ENCODE measurements at places on chromosomes 12 and 14.
A peak's percentile ranks its signal among the peaks of the same experiment; 100 is the strongest.

DNA sequence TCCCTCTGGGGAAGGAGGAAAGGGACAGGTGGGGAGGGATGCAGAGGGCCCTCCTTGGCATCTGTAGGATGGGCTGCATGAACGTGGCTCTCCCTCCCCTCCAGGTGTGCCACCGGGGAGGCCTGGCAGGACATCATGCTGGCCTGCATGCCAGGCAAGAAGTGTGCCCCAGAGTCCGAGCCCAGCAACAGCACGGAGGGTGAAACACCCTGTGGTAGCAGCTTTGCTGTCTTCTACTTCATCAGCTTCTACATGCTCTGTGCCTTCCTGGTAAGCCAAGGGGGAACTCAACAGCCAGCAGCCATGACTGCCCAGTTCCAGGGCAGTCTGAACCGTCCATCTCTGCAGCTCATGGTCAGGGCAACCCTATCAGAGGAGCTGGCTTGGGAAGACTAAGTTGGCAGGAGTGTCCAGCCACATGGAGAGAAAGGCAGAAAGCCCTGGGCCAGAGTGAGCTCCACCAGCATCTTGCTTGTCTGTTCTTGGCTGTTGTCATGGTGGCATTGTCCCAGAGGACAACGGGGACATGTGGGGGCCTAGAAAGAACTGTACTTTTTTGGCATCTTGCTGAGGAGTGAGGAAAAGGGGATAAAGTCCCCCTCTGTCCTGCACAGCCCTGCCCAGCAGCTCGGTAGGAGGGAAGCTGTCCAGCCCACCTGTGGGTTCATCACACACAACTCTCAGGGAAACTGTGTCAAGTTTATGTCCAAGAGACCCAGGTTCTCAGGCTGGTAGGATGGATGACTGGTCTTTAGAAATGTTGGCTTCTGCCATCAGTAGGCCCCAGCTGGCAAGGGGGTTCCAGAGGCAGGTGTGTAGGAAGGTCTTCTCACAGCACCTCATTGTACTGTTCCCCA, 129.8 kb upstream of the FKBP4 start:
- DNase-seq: no peak

DNA sequence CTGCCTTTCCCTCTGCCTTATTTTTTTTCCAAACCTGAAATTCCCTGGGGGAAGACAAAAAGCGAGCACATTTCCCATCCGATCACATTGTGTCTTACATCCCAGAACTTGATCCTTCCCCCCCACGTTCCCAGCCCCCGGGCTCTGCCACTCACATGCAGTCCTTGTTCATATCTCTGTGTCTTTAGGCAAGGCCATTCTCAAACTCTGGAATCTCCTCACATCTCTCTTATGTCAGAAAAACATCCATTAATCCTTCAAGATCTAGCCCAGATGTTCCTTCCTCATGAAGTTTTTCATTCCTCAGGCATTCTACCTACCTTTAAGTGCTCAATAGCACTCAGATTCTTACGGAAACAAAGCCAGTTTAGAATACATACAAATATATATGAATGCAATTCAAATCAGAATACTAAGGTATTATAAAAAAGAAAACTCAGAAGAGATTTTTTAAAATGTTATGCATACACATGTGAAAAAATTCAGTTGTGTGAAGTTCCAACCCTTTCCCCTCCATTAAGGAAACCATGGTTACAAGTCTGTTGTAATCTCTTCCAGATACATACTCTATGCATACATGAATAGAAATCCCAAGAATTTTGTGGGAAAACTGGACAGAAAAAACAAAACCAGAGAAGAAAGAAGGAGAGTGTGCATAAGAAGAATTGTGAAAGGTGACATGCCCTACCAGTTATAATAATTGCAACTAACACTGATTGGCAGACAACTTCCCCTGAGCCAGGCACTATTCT, 120.3 kb downstream of the SLC38A1 start:
- peak; percentile 85 for DNase-seq

DNA sequence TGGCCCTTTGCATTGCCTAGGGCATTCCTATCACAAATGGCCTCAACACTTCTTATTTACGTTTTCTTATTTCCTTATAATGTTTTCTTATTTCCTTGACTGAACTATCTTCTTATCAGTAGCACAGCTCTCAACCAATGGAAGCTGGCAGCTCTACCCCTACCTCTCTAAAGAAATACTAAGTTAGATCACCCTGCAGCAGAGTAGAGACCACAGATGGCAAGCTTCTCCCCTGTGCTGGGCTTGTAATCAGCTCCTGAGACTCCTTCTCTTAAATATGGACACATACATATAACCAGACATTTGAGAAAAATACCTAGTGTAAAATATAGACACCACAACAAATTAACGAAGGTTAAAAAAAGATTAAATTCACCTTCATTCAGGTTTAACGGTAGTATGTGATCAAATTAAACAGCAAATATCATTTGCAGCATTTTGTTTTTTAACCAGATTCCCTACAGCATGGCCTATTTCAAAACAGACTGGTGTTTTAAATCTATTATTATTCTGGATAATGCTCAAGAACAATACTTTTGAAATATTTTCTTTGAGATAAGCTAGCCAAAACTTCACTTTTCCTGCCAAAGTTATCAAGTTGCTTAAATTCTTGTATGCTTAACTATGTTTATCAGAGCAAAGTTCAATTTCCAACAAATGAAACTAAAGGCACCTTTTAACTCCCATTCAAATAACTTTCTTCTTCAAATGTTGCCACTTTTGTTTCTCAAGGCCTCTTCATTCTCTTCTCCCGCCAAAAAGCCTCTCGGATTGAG, 54.3 kb downstream of the SLC41A2 start:
- DNase-seq: no peak

GRCh38 chr12:57869927-57870318, 23.4 kb upstream of the CTDSP2 start:
- no peak for DNase-seq

GRCh38 chr14:65224799-65225198, 122.5 kb upstream of the MAX start:
- no peak for DNase-seq

GRCh38 chr12:12614342-12614741, 2.7 kb downstream of the CREBL2 start:
- DNase-seq: no peak

DNA sequence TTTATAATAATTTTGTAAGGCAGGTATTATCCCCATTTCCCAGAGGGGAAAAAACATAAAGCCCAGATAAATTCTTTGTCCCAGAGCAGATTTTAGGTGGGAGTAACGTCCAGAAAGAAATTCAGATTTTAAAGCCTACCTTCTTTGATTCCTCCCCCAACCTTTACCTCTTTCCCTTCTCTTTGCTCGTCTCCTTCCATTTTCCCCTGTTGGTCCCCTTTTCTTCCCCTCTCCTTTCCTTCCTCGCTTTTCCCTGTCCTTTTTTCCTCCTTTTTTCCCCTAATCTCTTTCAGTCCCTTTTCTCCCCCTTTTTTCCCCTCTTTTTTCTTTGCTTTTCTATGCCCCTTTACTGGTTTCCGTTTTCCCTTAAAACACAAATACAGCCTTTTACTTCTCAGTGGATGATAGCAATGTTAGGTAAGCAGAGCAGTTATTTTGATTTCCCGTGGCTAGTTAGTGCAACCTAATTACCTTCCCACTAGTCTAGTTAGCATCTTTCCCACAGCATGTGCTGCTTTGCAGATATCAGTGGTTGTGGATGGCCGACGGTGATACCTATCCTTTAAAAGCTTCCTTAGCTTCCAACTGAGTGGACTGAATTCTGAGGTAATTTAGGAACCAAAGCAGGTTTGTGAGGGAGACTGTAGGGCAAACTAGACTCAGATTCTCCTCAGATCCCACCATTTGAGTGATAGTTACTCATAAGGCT, 10.9 kb upstream of the AKAP6 start:
- DNase-seq: no peak

- DNase-seq: peak; percentile 69
These were observed 440.8 kb downstream of the EGLN3 start for GRCh38 chr14:33510063-33510481.

- peak; percentile 22 for DNase-seq
These were observed 77.2 kb upstream of the DCD start for GRCh38 chr12:54725233-54725843.

DNA sequence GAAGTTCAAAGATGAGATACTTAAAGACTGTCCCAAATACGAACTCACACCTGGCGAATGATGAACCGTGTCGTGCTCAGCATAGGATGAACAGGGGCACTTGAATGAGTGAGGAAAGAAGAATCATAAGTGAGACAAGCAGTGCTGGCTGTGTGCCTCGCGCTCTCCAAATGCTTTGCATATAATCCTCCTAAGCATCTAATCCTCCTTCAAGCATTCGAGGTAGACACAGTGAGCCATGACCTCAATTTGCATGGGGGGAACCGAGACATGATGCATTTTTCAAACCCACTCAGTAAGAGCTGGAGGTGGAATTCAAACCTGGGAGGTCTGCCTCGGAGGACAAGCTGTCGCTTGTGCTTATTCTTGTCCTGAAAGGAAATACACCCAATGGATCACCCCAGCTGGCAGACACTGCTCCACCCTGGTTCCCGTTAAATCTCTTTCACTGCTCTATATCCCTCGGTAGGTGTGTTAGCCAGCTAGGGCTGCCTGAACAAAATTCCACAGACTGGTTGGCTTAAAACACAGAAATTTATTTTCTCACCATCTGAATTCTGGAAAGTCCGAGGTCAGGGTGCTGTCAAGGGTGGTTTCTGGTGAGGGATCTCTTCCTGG, 274.0 kb downstream of the SLC15A4 start:
- DNase-seq: peak; percentile 54

GRCh38 chr14:23577004-23577681, 1.4 kb downstream of the JPH4 start:
- no peak for DNase-seq

- DNase-seq: no peak
These were observed 39.1 kb downstream of the SPPL3 start for GRCh38 chr12:120865098-120865497.

- DNase-seq: no peak
These were observed 229.4 kb downstream of the BCL11B start for GRCh38 chr14:99042381-99043266.

GRCh38 chr12:64680235-64680634, 69.9 kb downstream of the RASSF3 start:
- no peak for DNase-seq

- no peak for DNase-seq
These were observed 111.1 kb upstream of the RAP1B start for GRCh38 chr12:68499616-68500015.

GRCh38 chr12:10226086-10226485, 13.4 kb downstream of the GABARAPL1 start:
- no peak for DNase-seq

GRCh38 chr12:107091381-107091780, 2.0 kb downstream of the CRY1 start:
- peak; percentile 95 for DNase-seq

GRCh38 chr14:36068777-36069534, 107.6 kb downstream of the PTCSC3 start:
- no peak for DNase-seq

- DNase-seq: no peak
These were observed 527.0 kb upstream of the ATP2B1 start for GRCh38 chr12:90235642-90236041.

DNA sequence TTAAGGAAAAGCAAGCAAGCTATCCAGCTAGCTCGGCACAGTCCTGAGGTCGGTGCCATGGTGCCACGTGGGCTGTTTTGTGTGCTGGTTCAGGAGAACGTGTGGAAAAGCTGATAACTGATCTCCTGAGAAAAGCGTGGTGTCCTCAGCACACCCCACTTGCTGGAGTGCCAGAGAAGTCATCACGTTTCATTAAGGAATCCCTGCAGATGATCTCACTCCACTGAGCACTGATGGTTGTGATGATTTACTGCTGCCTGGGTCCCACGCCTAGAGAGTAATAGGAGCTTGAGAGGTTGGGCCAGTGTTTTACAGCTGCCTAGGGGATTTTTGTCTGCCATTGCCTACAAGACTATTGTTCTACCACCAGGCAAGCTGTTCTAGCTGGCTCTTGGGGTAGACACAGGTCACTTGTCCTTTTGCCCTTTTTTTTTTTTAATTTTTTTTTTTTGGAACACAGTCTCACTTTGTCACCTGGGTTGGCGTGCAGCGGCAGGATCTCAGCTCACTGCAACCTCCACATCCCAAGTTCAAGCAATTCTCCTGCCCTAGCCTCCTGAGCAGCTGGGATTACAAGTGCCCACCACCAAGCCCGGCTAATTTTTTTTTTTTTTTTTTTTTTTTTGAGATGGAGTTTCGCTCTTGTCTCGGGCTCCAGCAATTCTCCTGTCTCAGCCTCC, 42.3 kb upstream of the EVL start:
- DNase-seq: peak; percentile 40

DNA sequence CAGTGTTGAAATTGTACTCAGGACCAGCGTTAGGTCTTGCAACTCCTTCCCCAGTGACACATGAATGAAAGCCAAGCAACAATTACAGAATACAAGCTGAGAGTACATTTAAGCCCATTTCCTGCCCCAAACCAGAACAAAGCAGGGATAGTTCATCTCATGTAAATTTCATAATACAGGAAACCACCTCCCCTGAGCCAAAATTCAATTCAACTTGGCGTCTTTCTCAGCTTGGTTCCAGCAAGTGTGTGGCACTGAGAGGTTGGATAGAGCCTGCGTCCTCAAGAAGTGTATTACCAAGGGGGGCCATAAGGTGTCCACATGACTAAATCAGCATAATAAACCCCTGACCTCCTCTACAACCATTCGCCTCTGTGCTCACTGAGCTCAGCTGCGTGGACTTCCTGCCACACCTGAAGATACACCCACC, 278.9 kb upstream of the CRY1 start:
- DNase-seq: no peak

DNA sequence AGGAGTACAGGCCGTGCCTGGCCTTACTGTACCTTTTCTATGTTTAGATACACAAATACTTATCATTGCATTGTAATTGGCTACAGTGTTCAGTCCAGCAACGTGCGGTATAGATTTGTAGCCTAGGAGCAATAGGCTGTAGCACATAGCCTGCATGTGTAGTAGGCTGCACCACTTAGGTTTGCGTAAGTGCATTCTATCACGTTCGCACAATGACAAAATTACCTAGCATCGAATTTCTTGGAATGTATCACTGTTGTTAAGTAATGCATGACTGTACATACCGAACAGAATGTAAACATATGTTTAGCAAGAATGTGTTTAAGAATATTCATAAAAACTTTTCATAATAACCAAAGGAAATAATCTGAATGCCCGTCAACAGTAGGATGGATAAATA, 31.9 kb downstream of the VRTN start:
- no peak for DNase-seq

DNA sequence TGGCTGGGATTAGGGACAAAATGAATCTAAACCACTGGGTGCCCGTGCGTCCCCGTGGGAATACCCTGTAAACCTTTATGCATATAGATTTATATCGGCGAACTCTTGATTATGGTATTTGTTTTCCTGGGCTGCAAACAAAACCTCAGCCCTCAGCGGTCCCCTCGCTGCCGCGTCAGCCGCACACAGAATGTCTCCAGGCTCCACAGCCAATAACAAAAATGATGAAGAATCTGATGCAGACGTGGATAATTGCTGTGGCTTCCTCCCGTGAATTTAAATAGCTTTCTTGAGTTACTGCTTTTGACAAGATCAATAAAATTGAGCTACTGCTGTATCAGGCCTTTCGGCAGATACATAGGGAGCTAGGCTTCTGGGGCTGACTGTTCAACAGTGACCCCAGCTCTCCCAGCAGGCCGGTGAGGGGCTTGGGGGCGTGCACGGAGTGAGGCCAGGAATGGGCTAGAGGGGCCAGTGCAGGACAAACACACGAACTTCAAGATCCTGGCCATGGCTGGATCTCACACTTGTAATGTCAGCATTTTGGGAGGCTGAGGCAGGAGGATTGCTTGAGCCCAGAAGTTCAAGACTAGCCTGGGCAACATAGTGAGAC, 125.8 kb upstream of the NCOR2 start:
- DNase-seq: no peak

Data from umbilical cord (tissue), 2 donors.